ENCODE measurements at places on chromosomes 5 and 9.

DNA sequence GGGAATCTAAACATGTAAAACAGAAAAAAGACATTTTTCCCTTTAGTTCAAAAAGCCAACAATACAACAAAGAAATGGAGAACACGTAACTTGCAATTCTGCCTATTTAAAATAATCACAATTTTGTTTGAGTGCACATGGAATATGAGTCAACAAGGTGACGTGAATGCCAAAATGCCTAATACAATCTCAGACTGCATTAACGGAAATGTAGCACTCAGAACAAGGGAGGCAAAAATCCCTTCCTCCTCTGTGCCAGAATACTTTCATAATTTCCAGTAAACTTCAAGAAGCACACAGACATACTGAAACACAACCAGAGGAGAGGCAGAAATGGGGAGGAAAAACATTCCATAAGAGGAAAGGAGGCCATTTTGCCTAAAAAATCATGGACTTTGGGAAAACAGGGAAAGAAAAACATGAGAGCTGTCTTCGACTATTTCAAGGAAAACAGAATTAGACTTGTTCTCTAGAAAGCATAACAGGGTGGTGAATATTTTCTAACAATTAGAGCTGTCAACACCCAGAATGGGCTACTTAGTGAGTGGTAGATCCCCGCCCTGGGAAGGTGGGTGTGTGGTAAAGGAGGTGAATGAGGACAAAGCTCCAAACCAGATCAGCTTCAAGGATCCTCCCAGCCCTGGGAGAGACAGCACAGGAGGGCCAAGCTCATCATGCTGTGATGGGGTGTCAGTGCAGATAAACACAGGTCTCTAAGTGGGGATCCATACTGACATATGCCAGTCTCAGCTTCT is 48.2 kb downstream of the ABCA1 start:
- DNase-seq: no peak

DNA sequence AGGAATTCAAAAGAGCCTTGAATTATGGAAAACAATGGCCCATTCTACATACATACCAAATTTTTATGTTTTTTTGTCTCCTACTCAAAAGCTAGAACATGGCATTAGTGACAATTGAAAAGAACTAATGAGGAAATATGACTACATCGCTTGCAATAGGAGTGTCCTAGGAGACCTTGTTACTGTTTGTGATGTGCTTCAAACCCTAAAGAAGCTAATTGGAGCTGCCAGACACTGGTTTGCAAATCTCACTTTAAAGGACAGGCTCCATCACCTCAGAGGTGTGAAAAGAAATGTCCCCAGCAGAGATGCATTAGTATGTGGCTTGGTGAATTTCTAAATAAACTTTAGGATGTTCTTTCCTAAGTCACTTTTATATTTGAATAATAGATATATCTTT is 354.2 kb upstream of the EFNA5 start:
- no peak for DNase-seq

DNA sequence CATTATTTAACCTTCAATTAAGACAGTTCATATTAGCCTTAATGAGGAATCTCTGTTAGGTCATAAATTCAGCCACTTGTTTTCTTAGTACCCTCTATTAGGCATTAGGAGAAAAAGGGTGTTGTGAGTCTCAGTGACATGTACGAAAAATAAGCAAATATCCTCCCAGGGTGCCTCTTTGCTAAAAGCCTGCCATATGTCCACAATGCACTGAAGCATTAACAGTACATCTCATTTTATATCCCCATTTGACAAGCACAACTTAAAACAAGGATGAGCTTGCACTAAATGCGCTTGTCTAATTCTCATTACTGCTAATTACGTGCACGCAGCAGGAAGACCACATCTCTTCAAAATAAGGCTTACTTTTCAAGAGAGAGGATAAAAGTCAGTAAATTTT is 48.4 kb upstream of the SRFBP1 start:
- no peak for DNase-seq

GRCh38 chr5:16781828-16782626 is 154.1 kb downstream of the MYO10 start:
- DNase-seq: no peak
